Stimulated activated CD8-positive, alpha-beta memory T cell treated with anti-CD3 and anti-CD28 coated beads, Interleukin-4, amount 100 ng/mL, for 4 hours (primary cell): ENCODE measurements at places on chromosomes 1 and 21.

DNA sequence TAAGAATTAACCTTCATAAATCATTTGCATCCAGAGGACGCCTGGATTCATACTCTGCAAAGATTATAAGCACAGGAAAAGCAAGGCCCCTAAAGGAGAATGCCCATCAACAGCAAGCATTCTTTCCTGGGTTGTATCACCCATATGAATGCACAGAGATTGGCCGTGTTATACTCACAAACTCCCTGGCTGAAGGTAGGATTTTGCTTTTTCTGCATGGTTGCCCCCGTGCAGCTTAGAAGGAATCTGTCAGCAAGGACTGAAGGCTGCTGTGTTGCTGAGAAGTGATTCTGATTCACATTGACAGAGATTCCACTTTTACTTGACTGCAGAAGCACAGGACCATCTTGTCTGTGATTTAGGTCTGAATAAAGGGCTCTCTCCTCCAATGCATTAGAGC is 283.0 kb downstream of the LRRIQ3 start:
- DNase-seq: no peak

- DNase-seq: no peak
Observed at GRCh38 chr1:100584761-100585745, 47.1 kb downstream of the GPR88 start.

DNA sequence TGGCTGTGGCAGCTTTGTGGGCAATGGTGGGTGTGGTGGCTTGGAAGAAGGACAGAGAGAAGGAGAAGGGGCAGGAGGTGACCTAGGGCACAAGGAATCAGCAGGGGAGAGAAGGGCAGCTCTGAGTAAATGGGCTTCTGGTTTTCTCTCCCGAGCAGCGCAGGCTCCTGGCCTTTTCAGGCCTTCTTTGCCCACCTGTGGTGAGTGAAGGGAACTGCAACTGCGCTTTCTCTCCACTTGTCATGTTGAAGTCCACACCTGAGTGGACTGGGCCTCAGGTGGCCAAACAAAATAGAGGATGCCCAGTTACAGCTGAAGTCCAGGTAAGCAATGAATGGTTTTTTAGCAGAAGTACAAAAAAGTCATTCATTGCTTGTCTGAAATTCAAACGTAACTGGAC is 29.4 kb upstream of the KCNA10 start:
- no peak for DNase-seq

GRCh38 chr1:34918977-34919561 is 10.4 kb downstream of the DLGAP3 start:
- DNase-seq: no peak

GRCh38 chr1:207826557-207827487 is 75.0 kb downstream of the CD46 start:
- DNase-seq: no peak

DNA sequence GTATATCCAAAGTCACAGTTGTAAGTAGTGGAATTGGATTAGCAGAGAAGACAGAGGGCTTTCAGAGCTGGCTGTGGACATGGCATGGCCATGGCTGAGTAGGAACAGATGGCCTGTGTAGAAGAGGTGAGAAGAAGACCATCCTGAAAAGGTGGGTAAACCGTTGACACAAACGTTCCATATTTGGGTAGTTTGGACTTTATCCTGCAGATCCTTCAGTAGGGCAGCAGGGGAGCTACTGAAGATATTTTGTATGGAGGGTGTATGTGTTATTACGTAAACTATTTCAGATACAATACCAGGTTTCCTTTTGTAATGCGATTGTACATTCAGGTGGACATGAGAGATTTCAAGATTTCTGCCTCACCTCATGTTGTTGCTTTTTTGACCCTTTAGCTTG is 1.6 kb downstream of the UTP11 start:
- no peak for DNase-seq

DNA sequence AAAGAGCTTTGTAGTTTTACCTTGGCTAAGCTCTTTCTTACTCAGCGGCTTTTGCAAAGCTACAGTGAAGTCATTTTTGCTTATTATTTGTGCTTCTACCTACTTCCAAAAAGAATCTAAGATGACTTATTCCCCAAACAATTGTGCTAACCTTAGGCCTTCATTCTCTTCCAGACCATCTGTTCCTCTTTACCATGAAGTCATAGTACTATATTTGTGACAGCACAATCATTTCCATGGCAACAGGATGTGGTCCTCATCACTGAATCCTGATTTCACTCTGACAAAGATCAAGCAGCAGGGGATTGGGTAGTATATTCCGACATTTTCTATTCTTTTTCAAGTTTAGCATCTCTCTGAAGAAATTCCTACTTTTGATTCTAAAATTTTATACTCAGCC is 24.8 kb upstream of the NMNAT2 start:
- DNase-seq: no peak
